ENCODE measurements at places on chromosomes 12 and 14.

- DNase-seq: no peak
These were observed 171.8 kb upstream of the KRR1 start for GRCh38 chr12:75683220-75683619.

GRCh38 chr12:20320552-20320951 is 47.8 kb upstream of the PDE3A start:
- no peak for DNase-seq

GRCh38 chr12:89593873-89594272 is 68.0 kb upstream of the POC1B start:
- no peak for DNase-seq

DNA sequence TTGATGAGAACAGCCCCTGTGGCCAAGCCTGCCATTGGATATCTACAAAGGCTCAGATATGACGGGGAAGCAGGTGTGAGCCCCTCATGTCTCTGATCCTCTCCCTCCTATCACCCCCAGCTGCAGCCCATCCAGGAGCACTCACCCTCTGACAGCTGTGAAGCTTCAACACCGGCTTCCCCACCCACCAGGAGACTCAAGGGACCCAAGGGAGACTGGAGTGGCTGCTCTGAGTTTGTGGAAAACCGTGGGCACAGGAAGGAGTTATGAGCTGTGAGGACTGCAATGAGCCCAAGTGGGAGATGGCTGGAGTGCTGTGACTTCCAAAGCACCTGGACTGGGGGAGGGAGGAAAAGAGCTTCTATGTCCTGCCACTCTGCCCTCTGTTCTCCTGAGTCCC is 7.9 kb downstream of the IFI27L2 start:
- no peak for DNase-seq

- no peak for DNase-seq
These were observed 255.2 kb upstream of the DDHD1 start for GRCh38 chr14:53408175-53408879.

- DNase-seq: no peak
These were observed 30.3 kb upstream of the PELI2 start for GRCh38 chr14:56087671-56088471.

DNA sequence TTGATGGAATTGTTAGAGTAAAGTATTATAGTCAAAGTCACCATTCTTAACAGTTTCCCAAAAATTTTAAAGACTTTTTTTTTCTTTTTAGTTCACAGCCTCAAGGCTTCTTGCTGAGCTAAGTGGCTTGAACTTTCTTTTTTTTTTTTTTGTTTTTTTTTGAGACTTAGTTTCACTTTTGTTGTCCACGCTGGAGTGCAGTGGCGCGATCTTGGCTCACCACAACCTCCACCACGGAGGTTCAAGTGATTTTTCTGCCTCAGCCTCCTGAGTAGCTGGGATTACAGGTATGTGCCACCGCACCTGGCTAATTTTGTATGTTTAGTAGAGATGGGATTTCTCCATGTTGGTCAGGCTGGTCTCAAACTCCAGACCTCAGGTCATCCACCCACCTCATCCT is 92.8 kb downstream of the SETD3 start:
- DNase-seq: no peak

DNA sequence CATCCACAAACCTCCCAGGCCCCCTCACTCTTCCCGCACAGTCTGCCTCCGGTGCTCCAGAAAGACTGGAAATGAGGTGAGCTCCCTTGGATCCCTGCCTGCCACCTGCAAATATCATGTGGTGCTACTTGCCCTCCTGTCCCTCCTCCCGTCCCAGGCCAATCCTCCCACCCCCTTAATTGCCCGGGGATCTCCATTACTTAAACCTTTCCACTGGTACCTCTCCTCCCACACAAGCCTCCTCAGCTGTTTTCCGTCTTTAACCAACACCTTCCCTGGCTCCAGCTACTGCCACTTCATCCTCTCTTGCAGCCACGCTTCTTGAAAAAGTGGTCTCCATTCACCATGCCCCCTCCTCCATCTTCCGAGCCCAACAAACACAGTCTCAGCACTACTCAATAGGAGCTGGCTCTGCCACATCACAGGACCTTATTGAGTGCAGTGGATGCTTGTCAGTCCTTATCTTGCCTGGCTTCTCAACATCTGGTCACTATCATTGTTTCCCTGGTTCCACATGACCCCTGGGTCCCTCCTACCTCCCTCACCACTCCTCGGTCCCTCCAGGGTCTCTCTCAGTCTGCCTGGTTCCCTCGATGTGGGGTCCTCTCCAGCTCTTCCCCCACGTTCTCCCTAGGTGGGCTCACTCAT is 11.5 kb downstream of the FAIM2 start:
- no peak for DNase-seq

GRCh38 chr12:10669533-10669932 is 4.3 kb downstream of the STYK1 start:
- no peak for DNase-seq

DNA sequence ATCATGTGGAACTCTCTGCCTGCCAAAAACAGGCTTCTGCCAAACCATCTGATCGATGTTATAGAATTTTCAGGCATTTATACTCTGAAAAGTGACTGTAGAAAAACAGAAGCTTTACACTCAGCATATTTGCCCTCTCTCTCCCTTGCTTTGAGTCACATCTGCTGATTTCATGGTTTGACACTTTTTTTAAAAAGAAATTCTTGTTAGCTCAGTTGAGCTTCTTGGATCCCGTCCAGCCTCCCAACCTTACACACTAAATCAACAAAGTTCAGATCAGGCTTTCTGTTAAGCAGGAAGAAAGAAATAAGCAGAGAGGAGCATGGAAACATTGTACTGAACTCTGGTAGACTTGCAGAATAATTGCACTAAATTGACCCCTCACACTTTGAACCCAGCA is 193.6 kb upstream of the SEL1L start:
- no peak for DNase-seq

GRCh38 chr14:56210571-56210970 is 92.4 kb downstream of the PELI2 start:
- no peak for DNase-seq

DNA sequence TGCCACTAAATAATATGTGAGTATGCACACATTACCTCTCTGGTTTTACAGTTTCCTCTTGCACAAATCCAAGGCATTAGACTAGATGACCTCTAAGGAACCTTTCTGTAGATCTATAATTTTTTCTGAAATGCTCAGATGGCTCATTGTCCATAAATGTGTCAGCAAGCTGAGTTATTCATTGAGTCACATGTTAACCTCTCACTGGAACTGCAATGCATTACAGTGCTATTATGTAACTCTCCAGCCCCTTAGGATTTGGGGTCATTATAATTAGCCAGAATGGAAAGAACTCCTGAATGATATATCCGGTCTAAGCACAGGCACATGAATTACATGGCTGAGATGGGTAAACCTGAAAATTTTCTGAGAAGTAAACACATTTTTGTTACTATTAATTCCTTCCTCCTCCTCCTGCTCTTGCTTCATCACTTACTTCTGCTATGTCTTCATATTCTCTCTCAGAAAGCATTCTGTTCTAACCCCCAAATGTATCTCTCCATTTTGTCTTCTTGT is 20.3 kb upstream of the DRAM1 start:
- no peak for DNase-seq

DNA sequence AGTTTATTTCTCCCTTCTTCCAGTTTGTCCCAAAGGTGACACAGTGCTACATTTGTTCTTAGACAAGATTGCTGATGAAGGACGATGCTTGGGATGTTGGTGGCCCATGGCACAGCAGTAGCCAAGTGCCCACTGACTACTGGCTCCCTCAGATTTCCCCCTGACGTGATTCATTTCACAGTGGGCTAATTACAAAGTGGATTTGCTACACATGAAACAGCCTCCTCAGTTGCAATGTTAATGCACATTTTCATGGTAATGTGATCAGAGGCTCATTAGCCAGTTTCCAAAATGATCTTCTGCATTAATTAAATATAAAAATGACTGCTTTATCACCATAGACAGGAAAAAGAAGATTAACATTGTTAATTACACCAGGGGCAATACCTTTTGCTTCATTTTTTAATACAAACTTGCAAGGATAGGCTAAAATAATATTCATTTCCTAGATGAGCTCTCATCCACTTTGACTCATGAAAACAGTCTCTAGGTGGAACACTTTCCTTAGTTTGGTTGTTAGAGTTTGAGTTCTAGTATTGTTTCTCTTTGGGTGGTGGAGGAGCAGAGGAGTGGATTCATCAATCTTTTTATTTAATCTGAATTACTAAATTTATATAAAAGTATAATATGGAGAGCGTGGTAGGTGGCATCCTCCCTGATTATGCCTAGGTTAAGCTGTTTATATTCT is 250.9 kb downstream of the PDZRN4 start:
- no peak for DNase-seq

DNA sequence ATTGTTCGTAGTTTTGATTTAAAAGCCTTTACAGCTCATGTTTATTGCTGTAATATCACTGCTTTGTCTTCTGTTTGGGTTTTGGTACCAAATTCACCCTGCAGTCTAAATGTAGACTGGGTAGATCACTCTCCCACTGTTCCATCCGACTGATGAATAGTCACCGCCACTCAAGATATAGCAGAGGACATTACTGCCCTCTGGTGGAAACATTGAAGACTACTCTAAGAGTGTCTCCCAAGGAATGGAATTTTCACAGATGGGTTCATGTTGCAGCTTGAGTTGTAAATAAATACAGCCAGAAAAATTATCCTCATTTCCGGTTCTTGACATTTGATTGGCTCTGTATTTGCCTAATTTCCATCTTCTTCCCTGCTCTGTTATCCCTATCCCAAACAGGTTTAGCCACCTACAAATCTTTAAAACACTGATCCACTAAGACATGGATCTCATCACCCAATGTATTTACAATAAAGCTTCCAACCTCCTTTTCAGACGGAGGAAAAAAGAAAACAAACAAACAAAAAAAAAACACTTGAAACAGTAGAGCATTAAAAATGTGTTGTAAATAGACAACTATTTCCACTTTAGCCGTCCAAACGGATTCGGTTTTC is 198.3 kb upstream of the CPNE8 start:
- DNase-seq: no peak

DNA sequence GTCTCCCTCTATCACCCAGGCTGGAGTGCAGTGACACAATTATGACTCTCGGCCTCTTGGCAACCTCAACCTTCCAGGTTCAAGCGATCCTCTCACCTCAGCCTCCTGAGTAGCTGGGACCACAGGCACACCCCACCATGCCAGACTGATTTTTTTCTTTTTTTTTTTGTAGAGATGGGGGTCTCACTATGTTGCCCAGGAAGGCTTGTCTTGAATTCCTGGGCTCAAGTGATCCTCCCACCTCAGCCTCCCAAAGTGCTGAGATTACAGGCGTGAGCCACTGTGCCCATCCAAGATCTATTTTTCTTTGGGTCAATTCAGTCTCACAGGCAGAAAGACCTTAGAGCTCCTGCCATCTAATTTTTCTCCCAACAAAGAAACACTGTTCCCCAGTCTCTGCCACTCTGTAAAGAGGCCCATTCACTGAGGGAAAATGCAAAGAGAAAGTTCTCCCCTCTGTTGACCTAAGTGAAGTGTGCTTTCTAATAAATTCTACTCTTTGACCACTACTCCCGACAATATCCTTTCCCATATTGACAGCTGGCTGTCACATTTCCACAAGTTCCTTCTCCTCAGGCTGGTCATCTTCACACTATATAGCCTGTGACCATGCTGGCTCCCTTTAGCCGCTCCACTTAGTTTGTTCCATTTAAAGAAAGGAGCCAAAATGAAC is 23.3 kb downstream of the TMED8 start:
- no peak for DNase-seq

GRCh38 chr14:93937519-93937918 is 10.4 kb downstream of the FAM181A start:
- DNase-seq: no peak

GRCh38 chr12:105750096-105750495 is 388.7 kb downstream of the NUAK1 start:
- DNase-seq: no peak

GRCh38 chr14:97138801-97139200 is 341.6 kb downstream of the VRK1 start:
- DNase-seq: no peak

DNA sequence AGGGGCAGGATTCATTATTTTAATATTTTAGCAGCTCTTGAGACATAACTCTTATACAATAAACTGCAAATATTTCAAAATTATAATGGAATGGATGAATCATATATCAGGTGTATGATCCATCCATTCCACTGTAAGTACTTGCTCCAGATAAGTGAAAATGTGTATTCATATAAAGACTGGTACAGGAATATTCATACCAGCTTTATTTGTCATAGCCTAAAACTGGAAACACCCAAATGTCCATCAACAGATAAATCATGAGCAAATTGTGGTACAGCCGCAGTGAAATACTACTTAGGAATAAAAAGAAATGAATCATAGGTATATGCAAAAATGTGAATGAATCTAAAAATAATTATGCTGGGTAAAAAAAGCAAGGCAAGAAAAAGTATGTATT is 263.6 kb upstream of the SYT10 start:
- no peak for DNase-seq
